Stimulated activated naive B cell treated with anti-CD40 and anti-IgM and Interleukin-4, amounts not matched to agents 10 μg/mL and 1 μg/mL and 100 μg/mL, for 72 hours (primary cell): ENCODE measurements at places on chromosomes 6 and 20.

GRCh38 chr6:112663698-112664097 is 316.6 kb downstream of the RFPL4B start:
- DNase-seq, result no peak

DNA sequence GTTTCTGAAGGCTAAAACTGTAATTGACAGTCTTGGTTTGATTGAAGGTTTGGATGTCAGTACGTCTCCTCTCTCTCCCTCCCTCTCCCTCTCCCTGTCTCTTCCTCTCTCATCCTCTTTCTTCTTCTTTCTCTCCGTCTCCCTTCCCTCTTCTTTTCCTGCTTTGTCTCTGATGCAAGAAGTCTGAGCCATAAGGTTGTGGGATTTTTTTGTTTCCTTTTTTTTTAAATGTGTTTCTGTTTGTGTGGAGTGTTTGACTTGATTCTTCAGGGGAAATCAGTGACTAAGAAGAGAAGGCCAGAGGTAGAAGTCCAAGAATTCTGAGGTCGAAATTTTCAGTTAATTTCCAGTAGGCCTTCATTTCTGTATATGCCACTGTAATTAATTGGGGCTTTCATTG is 111.9 kb downstream of the FOXO3 start:
- DNase-seq, result no peak

DNA sequence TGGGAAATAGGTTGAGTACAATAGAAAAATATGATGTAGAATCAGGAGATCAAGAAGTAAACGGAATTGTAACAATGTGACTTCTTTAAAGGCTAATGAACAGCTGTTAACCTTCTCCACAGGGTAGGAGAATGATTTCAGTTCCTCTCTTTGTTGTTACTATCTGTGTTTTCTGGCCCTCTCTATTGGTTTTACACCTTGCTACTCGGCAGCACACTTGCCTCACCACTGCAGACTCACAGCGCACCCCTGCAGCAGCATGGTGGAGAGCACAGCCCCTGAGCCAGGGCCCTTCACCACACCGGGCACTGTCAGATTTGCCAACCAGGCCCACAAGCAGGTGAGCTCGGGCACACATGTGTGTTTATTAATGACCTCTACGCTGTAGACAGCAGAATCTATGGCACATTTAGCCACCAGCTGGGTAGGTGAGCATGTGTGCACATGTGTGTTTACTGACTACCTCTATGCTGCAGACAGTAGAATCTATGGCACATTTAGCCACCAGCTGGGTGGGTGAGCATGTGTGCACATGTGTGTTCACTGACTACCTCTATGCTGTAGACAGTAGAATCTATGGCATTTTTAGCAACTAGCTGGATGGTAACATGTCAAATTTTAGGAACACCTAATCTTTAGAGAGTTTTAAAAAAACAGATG is 16.8 kb downstream of the SFT2D1 start:
- DNase-seq, result no peak

GRCh38 chr6:36526066-36526465 is 21.2 kb downstream of the STK38 start:
- no peak for DNase-seq

GRCh38 chr6:132973514-132973993 is 159.2 kb downstream of the RPS12 start:
- no peak for DNase-seq

GRCh38 chr20:59414936-59415623 is 114.7 kb downstream of the EDN3 start:
- no peak for DNase-seq

DNA sequence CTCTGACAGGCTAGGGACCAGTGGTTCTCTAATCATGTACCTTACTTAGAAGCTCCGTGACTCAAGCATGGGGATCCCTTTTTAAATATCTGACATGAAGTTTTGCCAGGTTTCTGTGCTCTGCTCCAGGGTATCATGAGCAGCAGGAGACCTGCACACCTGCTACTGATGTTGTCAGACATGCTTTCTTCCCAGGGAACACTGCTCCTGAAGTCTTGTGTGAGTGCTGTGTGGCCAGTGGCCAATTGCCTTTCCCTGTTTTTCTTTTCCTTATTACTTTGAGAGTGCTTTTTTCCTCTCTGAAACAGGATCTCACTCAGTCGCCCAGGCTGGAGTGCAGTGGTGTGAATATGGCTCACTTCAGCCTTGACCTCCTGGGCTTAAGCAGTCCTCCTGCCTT is 26.4 kb downstream of the SLX4IP start:
- no peak for DNase-seq

DNA sequence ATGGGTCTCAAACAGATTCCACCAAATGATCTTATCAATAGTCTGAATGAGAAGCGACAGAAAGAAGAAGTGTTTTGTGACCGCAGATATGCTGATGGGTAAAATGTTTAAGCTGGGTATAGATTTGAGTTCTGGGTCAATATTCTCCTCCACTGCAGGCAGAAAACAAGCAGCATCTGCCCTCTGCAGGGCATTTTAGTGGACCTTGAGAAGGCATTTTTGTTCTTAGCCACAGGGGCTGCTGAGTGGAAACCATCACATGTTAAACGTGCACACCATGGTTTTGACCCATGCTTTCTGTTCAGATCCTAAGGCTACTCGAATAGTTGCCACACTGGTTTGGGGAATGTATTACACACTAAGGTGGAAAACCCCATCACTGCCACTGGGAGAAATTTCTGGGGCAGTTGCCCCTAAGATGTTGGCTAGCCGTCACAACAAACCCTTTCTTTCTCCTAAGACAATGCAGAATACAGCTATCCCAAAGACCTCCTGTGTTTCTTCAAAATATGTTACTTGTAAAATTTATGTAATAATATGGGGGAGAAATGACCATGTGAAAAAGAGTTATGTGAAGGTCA is 5.5 kb downstream of the POU3F2 start:
- DNase-seq, result no peak

- no peak for DNase-seq
Measured at GRCh38 chr6:6772751-6773150, 184.2 kb downstream of the LY86 start.

DNA sequence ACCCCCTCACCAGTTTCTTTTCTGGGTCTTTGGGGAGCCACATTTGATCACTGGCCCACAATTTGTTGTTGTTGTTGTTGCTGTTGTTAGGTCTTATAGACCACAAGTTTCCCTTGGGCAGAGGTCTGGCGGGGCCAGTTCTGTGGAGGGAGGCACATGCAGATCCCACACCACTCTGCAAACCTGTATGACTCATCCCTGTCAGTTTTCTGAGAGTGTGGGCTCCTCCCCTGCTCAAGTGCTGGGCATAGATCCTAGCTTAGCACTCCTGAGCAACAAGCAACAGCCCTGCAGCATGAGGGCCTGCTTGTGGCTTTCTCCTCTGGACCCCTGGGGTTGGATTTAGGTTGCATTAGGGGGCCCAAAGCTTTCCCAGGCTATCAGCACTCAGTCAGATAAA is 411.1 kb upstream of the HTR1E start:
- no peak for DNase-seq

DNA sequence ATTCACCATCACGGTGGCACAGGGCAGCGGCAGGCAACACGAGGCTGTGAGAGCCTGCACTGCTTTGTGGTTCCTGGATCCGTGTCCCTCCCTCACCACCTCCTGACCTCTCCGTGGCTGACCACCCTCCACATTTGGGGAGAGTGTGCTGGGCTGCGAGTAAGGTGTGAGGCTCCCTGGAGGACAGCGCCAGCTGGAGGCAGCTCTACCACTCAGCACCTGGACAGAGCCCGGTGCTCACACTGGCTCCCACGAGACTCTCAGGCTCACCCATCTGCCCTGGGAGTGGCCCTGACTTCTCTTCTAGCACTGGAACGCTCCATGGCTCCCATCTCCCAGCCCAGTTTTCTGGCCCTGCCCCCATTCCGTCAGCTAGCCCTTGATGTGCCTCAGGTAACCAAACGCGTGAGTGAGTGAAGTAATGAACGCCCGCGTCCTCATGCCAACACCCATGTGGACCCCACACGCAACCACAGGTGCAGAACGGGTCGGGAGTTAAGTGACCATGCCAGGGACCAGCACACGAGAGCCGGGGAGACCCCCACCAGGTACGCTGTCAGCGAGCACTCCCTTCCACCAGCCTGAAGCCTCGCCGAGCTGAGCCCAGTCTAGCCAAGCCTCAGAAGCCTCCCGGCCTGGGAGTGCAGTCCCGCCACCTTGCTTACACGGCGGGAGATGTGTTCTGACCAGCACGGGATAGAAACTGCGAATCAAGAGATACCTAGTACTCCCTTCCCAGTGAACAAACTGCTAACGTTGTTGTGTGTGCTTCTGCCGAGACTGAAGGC is 137.2 kb downstream of the WDR27 start:
- DNase-seq, result no peak

- no peak for DNase-seq
Measured at GRCh38 chr20:47927944-47928343, 142.7 kb upstream of the SULF2 start.

- no peak for DNase-seq
Measured at GRCh38 chr6:113076116-113076515, 729.0 kb downstream of the RFPL4B start.

DNA sequence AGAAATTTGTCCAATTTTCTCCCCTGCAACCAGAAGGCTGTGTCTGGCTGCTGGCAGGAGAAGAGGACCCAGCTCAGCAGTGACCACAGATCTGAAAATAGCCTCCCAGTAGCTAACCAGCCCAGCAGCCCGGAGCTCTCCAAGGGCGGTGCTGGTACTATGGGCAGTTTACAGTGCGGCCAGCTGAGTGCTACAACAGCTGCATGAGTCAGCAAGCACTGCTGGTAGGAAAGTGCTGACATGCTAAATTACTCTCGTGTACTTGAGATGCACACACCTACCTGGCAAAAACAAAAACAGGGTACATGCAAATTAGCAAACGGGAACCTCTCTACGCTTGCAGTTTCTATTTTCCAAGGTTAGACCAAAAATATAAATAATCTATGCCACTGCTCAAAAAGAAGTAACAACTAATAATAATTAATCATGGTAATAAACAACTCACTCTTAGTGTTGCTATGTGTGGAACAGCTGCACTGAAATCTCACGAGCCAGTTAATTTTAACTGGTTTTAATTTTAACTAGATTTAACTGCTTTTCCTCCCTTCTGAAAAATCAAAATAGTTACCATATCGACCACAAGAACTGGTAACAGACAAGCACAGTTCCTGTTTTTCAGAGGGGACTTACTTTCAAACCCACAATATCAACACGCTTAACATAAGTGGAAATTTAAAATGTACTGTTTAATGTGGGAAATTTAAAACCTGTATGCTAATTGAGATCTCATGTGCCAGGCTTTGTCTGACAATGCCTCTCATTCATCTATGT is 10.8 kb downstream of the BACH2 start:
- DNase-seq, result peak; percentile 38

DNA sequence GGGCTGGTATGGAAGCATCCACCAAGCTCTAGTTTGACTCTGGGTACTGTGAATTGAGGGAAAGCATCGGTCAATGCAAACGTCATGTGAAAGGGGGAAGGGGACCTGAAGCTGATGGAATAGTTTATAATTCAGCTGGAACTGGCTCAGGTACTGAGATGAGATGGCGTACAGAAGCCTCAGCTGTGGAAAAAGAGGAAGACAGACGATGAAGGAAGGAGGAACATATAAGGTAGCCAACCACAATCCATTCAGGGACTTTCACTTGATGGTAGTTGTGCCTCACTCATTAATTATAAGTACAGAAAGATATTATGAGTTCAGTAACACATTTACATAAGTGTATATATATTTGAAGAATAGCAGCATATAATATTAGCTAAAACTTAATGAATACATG is 2.7 kb downstream of the CALHM5 start:
- DNase-seq, result no peak

- no peak for DNase-seq
Measured at GRCh38 chr6:15338476-15338875, 92.6 kb downstream of the JARID2 start.

- DNase-seq, result no peak
Measured at GRCh38 chr6:149999636-150000035, 25.7 kb downstream of the RAET1L start.

GRCh38 chr6:33116841-33117711 is 41.3 kb downstream of the HLA-DPB1 start:
- no peak for DNase-seq

- no peak for DNase-seq
Measured at GRCh38 chr6:2547355-2547754, 203.4 kb downstream of the MYLK4 start.

DNA sequence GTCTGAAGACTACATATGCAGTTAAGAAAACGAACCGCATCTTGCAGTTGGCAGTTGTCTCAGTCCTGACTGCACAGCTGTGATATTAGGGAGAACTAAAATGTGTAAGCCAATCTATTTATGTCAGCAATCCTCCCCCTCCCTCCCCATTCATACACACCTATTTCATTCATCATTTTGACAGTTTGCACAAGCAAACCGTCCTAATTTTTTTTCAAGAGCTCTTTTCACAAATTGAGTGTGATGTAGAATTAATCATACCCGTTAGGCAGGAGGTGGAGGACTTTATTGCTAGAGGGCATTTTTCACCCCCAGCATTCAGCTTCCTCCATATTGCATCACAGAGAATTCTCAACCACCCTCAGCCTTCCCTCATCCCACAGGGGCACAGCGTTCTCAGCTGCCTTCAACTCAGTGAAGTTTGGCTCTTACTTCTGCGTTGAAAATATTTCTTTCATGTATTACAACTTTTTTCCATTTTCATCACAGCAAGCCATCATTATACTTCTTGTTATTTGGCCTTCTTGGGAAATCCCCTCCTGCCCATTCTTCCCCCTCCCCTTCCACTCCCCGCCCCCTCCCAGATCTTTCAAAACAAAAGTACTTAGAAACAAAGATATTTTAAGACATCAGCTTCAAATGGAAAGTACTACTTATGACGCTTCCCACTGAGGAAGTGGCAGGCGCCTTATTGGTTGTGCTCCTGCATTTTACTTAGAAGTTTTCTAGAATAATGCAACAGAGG is 37.5 kb downstream of the NOX3 start:
- DNase-seq, result peak; percentile 39

DNA sequence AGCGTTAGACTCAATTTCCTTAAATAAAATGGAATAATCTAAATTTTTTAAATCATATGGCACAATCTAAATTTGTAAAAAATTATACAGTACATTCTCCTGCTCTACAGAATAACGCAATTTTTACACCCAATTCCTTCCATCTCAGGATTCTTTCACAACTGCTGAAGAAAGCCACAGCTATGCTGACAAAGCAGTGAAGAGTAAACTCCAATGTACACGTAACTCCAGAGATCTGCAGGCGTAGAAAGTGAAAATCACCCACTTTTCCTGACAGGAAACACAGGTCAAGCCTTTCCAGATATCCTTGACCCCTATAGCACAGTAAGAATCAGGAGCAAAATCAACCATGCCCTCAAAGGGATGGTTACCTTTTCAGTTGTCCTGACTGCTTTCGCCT is 27.4 kb downstream of the EPHA7 start:
- no peak for DNase-seq

GRCh38 chr20:37463726-37464494 is 57.1 kb upstream of the NNAT start:
- no peak for DNase-seq

- no peak for DNase-seq
Measured at GRCh38 chr6:127517693-127518092, 1.4 kb downstream of the MTCL3 start.

DNA sequence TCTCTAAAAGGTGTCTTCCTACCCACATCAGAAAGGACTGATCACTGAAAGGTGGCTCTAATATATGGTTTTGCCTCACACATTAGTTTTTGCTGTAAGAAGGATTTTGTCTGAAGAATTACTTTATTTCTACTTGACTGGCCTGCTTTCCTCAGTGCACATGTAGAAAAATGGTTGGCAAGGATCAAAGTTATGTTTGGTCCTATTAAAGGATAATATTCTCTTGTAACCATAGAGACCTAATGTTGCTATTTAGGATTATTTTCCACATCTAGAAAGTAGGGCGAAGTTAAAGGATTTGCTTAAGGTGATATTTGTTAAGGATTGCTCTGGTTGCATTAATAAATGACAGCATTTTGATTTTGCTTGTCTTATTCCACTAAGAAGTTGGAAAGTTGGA is 40.7 kb downstream of the PHACTR2 start:
- DNase-seq, result no peak
